ENCODE measurements at places on chromosomes 6 and 20. TPM values are rescaled to one million over a fixed set of nuclear protein-coding genes. Genes with fewer than 3 reads are reported as not detected.

- no peaks in the 10 kb centered on the region for H3K4me1 ChIP-seq
- no peaks in the 10 kb centered on the region for H3K36me3 ChIP-seq
- DNase-seq = no peak
- H3K4me3 ChIP-seq = no peak overlapping the region
Measured at GRCh38 chr6:157305670-157306653, 17.4 kb downstream of the TMEM242 start.

GRCh38 chr6:111541682-111542065 lies 58.7 kb upstream of the REV3L start:
- DNase-seq = no peak
- H3K36me3 ChIP-seq = no peaks in the 10 kb centered on the region
- H3K27ac ChIP-seq = no peak overlapping the region
- no peaks in the 10 kb centered on the region for H3K27me3 ChIP-seq
- H3K4me1 ChIP-seq = peaks cover 3% of the 10 kb centered on the region

DNA sequence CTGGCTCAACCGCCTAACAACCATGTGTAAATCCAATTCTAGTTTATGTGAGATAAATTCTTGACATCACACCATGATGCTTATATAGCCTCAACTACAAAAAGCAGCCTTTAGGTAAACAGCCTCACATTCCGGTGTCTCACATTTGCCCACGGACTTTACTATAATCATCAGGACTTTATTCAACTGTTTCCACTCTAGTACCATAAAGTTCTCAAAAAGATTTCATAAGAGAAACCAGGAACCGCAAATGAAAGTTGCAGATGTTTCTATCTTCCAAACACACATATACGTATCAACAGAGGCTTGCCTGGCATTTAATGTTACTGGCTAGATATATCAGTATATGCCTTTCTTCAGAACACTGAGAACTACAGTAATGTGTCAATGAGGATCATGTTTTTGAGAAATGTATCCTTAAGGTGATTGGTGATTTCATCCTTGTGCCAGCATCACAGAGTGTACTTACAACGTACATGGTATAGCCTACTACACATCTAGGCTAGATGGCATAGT lies 80.0 kb downstream of the EPB41L2 start:
- no peaks in the 10 kb centered on the region for H3K36me3 ChIP-seq
- DNase-seq = no peak
- peaks cover 13% of the 10 kb centered on the region for H3K4me1 ChIP-seq

DNA sequence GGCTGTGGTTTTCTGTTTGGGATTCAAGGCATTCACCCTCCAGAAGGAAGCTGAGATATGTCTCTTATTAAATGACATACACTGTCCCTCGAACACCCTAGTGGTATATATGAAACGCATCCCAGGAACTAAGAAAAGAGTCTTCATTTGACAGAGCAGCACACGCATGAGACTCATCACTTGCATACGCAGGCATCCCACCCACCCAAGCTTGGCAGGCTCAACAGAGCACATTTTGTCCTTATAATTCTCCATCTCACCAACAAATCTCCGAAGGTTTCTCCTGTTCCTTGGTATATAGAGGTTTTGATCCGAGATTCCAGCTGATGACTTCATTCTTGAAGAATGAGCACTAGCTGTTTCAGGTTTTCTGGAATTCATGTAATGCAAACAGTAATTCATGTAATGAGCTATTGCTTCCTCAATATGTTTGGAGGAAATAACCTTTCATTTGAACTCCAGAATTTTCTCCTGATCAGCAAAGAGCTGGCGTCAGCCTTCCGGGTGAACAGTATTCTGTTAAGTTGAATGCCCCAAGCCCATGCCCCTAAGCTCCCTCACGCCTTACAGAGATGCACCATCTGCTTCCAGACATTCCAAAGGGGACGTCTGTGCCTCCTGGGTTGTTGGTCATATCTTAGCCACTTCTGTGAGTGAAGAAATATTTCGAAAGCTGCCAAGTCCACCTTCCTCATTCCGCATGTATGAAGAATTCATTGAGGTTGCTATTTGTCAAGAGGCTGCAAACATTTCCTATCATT lies 66.0 kb upstream of the CDH4 start:
- no peaks in the 10 kb centered on the region for H3K27me3 ChIP-seq
- DNase-seq = no peak
- no peak overlapping the region for H3K4me3 ChIP-seq
- H3K36me3 ChIP-seq = no peaks in the 10 kb centered on the region

DNA sequence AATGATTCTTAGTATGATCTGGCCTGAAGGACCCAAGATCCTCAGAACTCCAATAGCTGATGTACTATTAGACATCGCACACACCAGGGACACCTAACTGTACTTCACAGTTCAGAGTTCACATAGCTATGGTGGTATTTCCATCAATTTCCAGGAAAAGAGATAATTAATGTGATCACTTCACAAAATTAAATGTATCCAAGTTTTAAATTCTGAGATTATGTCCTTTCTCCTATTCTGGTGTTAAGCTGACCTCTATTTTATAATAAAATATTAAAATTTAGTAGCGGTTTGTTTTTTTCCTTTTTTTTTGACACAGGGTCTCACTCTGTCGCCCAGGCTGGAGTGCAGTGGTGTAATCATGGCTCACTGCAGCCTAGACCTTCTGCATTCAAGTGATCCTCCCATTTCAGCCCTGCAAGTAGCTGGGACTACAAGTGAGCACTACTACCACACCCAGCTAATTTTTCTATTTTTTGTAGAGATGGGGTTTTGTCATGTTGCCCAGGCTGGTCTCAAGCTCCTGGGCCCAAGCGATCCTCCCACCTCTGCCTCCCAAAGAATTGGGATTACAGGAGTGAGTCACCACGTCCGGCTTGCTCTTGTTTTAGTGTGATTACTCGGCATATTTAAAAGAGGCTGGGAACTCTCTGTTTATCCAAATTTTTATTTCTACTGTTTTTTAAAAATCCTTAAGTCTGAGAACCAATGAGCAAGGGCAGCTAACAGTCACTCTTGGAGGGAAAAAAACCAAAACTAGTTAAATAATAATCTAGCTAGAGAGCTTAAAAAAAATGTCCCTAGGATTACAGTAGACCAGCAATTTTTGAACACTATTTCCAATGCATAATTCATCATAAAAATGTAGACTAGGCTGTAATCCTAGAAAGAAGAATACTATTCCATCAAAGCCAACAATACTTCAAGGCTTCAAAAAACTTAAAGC lies 16.0 kb downstream of the KIF13A start:
- H3K27ac ChIP-seq = no peak overlapping the region
- H3K27me3 ChIP-seq = no peaks in the 10 kb centered on the region
- peaks cover 12% of the 10 kb centered on the region for H3K4me1 ChIP-seq

Gene MAS1
- total RNA-seq = 0.08 TPM

Gene DOK5
- 2.7 TPM for total RNA-seq

Gene PRND
- total RNA-seq = 0.05 TPM

Gene ULBP3
- 0.82 TPM for total RNA-seq
